ENCODE measurements at places on chromosomes 2 and 18.

DNA sequence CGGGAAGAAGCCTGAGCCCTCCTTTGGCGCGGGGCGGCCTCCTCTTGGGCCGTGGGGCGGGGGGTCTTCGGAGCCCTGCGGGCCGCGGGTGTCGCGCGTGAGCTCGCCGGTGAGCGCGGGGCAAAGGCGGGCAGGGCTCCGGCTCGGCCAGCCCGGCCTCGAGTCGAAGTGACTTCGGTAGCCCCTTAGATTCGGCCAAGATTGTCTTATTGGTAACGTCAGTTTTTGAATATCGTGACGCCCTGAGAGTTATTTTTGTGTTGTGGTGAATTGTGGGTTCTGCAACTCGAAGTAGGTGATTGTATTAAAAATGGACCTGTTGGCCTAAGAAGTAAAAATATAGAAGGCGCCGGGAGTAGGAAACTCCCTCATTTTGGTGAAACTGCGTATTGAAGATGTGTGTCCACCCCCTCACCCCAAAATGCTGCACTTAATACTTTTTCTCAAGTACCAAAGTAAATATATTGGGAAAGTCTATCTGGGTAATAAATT lies 669 bp downstream of the MARCHF7 start:
- peak; percentile 74 for DNase-seq

GRCh38 chr2:207673431-207673830 lies 38.0 kb upstream of the CCNYL1 start:
- no peak for DNase-seq

DNA sequence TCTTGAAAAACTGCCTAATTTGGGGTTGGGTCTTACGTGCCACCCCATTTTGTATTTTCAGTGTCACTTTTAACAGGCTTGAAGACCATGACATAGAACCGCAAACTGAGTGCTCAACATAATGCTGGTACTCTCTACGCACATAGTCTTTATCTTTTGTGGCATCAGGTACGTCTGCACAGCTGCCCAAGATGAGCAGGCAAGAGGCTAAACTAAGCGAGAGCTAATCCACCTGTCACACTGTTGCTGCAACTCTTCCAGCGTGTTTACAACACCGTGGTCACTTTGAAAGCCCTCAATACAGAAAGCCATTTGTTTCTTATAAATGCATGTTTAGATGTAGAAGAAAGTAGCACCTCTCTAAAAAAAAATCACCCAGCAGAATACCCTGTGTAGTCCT lies 270.0 kb upstream of the TCF4 start:
- DNase-seq: no peak

DNA sequence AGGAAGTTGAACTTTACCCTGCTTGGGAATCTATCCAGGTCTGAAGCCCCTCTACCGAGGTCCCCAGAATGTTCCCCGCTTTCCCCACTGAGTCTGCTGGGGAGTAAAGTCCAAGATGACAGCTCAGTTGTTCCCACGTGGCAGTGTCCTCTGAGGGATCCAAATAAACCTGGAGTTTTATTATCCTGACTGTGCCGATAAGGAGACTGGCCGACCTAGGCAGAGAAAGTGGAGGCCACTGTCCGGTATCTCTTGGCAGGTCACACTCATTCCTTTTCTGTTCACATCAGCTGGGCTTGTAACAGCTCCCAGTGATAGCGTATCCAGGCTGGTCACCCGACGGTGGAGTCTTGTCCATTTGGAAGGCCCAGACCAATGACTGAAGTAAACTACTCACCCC lies 27.5 kb upstream of the C18orf32 start:
- DNase-seq: no peak

DNA sequence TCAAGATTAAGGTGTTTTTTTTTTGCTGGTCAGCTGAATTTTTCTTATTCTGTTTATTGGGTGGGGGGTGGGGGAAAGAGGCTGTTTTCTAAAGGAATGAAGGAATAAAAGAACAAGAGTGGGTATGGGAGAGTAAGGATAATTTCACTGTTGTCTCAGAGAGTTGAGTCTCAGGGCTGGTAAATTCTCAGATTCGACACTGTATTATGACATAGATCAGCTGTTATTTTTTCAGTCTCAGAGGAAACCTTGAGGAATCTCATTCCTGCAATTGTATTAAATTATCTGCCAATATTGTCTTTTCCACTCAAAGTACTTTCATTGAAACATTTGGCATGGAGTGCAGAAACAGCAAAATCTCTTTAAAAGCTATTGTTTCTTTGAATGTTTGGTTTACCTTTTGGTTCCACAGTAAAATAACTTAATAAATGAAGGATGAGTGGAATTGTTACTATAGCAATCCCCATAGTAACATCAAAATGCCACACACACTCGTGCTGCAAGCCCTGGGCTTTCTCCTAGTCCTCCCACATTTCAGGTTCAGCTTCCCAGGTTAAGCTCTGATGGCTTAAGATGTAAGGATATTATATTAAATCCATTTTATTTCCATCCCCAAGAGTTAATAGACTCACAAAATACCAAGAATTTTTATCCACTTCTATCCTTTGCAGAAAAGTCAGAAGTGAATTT lies 478.7 kb upstream of the TCF4 start:
- no peak for DNase-seq

GRCh38 chr18:68623342-68623741 lies 91.6 kb downstream of the TMX3 start:
- DNase-seq: peak; percentile 48

All from NCI-H526 (cell line).